ENCODE measurements at places on chromosomes 5 and 9. TPM values are rescaled to one million over a fixed set of nuclear protein-coding genes. Genes with fewer than 3 reads are reported as not detected.
A peak's percentile ranks its signal among the peaks of the same experiment; 100 is the strongest.

Gene TEX48
- not detected for total RNA-seq

Gene SKP2
- total RNA-seq = 12.0 TPM

GRCh38 chr5:172439785-172440477 lies 14.4 kb downstream of the SH3PXD2B start:
- no peak for DNase-seq

DNA sequence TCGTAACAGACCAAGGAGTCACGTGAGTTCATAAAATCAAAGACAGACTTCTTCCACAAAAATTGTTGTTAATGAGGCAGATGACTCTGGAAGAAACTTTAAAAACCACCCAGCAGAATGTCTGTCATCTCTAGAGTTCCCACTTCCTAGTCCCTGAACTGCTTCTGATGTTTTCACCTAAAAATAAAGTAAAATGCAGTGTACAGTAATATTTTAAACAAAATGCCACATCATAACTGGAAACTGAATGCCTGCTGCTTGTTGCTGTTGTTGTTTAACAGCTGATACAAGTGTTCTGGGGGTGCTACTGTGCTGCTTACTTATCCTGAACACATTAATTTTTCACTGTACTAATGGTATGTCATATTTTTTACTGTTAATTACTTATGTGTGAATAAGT lies 577.2 kb downstream of the MTRR start:
- DNase-seq = no peak

DNA sequence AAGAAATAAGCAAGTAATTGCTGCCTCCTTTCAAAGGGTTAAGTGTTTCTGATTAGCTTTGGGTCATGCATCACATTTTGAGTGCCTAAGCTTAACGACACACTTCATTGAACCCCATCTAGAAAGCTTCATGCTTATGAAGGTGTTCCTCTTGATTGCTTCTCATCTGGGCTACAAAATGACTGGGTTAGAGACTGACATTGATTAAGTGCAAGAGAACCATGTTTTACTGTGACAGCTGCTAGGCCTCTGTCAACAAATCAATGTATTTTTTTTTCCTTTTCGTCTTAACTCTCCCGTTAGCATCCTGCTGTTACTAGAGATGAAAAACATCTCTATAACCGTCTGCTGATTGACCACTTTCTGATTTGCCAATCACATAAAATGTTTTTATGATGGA lies 725.0 kb downstream of the TLE1 start:
- no peak for DNase-seq

Gene ARSI
- 7.3 TPM for total RNA-seq

- no peak for DNase-seq
Measured at GRCh38 chr5:103744159-103744558, 181.6 kb upstream of the NUDT12 start.

DNA sequence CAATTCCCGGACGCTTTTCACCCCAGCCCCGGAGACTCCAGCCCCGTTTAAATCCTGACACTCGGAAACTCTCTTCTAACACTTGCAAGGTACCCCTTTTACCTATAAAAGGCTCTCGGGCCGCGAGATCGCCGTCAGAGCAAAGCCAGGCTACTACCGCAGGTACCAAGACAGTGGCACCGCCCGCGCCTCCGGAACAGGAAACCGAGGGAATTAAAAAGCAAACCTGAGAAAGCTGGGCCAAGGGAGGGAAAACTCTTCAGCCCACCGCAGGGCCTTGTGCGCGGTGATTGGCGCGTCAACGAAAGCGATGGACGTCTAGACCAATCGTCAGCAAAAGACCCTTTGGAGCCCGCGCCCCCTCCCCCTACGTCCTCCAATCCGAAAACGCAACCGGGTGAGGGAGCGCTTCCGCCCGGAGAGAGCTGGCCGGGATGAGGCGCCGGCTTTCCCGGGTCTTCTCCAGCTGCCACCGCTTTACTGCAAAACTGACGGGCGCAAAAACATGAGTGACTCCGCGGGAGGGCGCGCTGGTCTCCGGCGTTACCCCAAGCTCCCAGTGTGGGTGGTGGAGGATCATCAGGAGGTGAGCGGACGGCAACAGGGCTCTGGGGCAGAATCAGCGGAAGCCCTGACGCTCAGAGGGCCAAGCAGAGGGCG lies at the start of the genes C5orf22 and DROSHA:
C5orf22 (plus strand) TSS at position 414 of the 660 bp plus-strand sequence; CDS start at position 506, 92 bp downstream.
DROSHA (minus strand) TSS at position 206 of the 660 bp plus-strand sequence. CDS start 3,034 bp downstream, outside the sequence.
- DNase-seq = peak; percentile 91

Gene CD14
- 81.0 TPM for total RNA-seq

Gene KIF3A
- 8.4 TPM for total RNA-seq

DNA sequence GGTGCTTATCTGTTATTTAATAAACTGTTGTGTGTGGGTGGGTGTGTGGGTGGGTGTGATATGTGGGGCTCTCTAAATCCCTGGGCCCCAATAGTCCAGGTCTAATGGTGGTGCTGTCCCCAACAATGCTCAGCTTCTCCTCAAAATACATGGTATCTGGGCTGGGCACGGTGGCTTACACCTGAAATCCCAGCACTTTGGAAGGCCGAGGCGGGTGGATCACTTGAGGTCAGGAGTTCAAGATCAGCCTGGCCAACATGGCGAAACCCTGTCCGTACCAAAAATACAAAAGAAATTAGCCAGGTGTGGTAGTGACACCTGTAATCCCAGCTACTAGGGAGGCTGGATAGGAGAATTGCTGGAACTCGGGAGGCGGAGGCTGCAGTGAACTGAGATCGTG lies 4.5 kb upstream of the ORM1 start:
- DNase-seq = no peak

Gene C1QTNF2
- total RNA-seq = 5.0 TPM

DNA sequence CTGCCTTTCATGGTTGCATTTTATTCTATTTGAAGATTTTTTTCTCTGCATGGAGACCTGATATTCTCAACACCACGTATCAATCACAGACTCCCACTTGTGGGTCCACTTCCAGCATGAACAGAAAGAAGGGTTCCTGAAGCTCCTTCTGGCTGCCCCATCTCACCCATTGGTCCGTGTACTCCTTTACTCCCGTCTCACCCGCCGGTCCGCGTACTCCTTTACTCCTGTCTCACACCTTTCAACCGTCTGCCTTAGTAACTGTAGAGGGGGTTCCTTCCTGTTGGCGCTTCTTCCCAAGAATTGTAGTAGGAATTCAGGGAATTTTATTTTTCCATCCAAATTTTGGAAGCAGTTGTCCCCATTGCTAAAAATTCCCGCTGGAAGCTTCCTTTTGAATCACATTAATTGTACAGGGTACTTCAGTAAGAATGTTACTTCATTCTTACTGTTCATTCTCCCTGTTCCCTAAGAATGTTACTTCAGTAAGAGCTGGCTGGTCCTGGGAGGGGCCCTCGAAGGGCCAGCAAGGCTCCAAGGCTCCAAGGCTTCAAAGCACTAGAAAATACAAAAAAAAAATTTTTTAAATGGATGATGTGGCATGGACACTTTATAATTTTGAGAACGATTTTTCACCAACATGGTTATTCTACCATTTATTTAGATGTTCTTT lies 3.9 kb upstream of the LPCAT1 start:
- DNase-seq = no peak

DNA sequence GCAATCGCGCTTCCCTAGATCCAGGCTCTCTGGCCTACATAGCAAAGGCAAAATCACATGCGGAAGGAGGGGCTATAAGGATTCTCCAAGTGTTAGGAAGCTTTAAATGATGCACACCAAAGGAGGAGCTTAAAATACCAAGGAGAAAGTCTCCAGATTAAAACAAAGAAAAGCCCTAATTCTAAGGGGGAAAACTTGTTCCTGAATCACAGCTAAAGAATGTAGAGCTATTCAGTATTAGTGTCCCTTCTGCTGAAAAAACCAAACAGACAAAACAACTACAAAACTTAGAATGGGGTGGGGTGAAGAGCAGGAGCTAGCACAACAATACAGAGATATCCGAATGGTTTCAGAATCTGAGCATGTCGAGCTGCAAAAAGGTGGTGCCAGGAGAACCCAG lies 213.7 kb downstream of the DCP2 start:
- no peak for DNase-seq

GRCh38 chr9:134150557-134151214 lies 13.7 kb downstream of the RNU6ATAC start:
- DNase-seq = no peak

- no peak for DNase-seq
Measured at GRCh38 chr5:32413466-32414263, 30.9 kb downstream of the ZFR start.

GRCh38 chr9:126123927-126124326 lies 202.7 kb upstream of the MVB12B start:
- no peak for DNase-seq

Gene ROPN1L
- not detected for total RNA-seq

Gene KCNN2
- not detected for total RNA-seq

DNA sequence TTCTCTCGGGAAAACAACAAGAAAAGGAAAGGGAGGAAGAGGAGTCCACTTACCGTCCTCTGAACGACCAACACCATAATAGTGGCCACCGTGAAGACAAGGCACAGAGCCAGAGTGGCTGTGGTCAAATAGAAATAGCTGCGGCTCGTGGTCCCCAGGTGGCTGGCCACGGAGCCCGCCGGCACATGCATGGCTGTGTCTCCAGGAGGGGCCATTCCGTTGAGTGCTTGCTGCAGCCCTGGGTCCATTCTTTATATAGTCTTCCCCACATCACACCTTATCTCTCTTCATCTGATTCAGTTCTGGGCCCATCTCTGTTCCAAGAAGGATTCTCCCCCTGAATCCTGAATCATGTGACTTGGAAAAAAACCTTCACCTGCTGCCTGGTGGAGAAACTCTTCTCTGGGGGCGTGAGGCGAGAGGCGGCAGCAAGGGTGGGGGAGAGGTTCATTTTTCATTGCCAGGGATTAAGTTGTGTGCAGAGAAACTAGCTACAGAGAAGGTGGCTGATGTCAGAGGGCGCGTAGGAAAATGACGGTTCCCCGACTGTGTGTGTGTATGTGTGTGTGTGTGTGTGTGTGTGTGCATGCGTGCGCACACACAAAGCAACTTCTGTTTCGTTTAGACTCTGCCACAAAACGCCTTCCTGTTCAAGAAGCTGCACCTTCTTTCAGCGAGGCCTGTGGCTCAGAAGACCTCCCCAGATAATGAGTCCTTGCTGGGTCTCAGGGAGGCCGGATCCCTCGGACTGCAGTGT lies at the start of gene TNFSF8:
TNFSF8 (minus strand) TSS at position 536 of the 757 bp plus-strand sequence; CDS start at position 248, 288 bp downstream.
- no peak for DNase-seq

DNA sequence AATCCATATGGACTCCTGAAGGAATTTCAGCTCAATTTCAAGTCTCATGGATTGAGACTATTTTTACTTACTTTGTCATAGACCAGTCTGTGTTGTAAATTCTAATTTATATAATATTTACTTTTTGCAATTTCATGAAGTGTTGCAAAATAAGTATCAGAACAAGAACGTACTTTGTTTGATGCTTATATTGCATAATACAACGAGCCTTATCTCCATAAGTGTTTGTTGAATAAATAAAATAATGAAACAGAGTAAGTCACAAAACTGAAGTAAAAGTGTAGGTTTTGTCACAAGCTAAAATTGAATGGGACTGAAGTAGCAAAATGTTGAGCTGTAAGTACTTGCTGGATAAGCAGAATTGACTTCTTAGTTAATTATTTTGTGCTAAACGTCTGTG lies 3.0 kb upstream of the LIFR start:
- DNase-seq = no peak

- no peak for DNase-seq
Measured at GRCh38 chr9:109705515-109705914, 74.5 kb upstream of the PALM2AKAP2 start.

- no peak for DNase-seq
Measured at GRCh38 chr5:89930591-89931392, 478.8 kb downstream of the CETN3 start.

GRCh38 chr5:59354274-59354673 lies 539.3 kb downstream of the PDE4D start:
- no peak for DNase-seq

DNA sequence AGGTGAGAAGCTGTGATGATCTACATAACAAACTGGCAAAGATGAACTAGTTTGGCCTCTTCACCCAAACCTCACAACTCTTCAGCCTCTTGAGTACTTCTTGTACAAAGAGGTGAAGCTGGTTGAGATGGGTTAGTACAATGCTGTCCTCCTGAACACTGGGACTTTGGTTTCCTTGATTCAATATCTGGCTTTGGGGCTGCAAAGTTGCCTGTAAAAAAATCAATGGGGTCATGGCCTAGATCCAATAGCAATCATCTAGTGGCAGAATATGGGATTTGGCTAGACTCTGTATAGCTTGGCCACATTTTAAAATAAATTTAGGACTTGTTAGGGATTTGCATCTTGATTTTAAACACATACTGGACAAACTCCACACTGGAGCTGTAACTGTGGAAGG lies 179.1 kb downstream of the ADAMTS12 start:
- no peak for DNase-seq

DNA sequence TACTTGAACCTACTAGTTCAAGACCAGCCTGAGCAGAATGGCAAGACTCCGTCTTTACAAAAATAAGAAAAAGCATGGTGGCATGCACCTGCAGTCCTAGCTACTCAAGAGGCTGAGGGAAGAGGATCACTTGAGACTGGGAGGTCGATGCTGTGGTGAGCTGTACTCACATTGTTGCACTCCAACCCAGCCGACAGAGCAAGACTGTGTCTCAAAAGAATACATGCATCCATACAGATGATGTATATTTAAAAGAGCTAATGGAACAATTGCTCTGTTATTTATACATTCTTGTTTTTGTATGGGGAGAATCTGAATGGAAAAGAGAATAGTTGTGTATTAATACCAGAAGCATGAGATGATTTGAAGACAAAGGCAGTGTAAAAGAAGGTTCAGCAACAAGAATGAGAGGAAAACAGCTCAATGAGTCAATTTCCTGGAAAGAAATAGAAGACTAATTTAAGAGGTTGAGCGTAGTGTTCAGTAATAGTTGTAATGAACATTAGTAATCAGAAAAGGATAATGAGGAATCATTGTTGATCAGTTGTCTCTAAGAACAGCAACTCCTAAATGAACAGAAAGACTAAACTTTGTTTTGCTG lies 1.9 kb upstream of the LRRC70 start:
- no peak for DNase-seq

All from tibial nerve (tissue), 4 donors.